ENCODE measurements at places on chromosomes 16 and 17.

DNA sequence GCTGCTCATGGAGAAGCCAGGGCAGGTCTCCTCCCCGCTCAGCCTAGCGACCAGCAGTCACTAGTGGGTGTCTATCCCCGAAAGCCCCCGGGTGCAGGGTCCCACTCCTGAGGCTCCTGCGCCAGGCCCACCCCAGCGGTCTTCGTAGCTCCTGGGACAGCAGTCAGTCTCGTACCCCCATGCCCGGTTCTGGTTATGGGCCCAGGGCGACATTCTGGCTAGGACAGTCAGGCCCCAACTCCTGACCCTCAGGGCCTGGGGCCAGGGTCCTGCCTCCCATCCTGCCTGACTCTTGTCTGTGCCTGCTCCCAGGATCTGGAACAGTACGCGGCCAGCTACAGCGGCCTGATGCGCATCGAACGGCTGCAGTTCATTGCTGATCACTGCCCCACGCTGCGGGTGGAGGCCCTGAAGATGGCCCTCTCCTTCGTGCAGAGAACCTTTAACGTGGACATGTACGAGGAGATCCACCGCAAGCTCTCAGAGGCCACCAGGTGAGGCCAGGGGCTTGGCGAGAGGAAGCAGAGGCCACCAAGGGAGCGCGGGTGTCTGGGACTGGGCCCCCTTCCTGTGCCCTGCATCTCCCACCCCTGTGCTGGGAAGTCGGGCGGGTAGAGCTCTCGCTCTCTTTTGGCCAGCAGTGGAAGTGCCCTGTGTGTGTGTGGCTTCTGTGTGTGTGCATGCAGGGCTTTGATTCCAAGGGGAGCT, 2.0 kb downstream of the GPS1 start:
- no peak for DNase-seq

DNA sequence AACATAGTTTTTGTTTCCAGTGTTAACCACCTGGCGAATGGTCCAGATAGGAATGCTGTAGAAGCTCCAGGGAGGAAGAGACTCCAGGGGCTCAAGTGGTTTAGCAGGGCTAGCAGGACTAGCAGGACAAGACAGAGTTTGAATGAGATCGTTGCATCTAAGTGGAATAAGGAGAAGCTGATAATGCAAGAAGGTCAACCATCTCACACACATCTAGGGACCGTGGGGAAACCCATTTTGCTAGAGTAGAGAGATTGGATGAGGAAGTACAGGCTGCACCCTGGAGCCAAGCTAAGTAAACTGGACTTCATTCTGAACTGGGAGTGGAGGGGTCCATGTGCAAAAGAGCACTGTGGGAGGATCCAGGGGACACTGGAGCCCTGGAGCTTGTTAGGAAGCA, 86.1 kb upstream of the HSBP1 start:
- DNase-seq = peak; percentile 53

GRCh38 chr16:75376475-75377161, 56.7 kb downstream of the CFDP1 start:
- no peak for DNase-seq

DNA sequence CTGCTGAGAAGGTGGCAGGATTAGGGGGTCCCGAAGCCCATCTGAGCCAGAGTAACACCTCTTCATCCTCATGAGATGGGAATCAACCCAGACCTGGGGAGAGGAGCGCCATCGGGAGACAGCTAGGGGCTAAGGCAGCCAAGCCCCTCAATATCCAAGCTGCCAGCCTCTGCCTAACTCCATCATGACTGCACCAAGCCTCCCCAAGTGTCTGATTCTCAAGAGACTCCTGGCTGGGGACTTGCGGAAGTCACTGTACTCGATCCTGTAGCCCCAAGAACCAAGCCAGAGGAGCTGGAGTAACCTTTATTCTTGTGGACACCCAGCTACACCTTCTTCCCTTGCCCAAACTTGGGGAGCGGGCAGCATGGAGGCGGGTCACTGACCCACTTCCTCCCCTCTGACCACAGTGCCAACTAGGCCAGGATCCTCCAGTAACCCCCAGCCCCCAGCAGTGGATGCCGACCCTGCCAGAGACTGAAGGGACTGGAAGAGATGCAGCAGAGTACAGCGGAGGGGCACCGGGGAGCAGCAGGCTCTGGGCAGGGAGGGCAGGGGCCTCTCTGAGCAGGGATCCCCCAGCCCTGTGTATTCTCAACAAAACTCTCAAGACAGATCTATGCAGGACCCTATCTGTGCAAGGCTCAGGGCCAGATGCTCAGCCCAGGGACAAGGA, 13.3 kb downstream of the HDAC5 start:
- DNase-seq = peak; percentile 9

DNA sequence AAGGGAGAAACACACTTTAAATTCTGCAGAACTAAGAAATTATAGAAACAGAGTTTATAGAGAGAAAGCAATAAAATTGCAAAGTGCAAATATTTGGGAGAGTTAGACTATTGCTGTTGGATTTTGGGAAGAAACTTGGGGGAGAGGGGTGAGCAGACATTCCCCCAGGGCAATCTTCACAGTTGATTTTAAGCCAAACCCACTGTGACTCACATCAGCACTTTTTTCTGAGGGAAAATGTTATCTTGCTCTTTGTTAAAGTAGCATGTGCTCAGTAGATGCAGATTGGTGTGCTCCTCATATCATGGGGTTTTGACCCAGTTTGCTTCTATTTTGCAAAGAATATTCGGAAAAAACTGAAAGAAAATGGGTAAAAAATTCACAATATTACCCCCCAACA, 367.6 kb downstream of the CDH11 start:
- DNase-seq = no peak

- DNase-seq = no peak
Observed at GRCh38 chr17:27579897-27580321, 51.1 kb upstream of the LGALS9 start.

DNA sequence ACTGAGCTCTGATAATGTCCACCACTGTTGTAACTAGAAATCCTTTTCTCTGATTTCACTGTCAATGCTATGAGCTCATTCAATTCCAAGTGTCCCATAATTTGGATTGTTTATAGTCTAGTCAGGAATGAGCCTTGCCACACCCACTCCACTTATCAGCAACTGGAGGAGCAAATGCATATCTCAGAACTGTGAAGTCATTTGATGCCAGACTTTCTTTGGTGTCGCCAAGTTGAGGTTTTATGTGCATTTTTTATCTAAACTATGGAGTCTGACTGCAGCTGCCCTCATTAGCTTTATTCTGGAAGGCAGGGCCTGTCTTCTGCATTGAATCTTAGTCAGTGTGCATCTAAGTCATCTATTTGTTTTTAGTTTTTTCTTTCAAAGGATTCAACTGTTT, 361.3 kb downstream of the PMP22 start:
- DNase-seq = no peak

GRCh38 chr16:27785307-27785678, 235.3 kb downstream of the KATNIP start:
- DNase-seq = no peak

DNA sequence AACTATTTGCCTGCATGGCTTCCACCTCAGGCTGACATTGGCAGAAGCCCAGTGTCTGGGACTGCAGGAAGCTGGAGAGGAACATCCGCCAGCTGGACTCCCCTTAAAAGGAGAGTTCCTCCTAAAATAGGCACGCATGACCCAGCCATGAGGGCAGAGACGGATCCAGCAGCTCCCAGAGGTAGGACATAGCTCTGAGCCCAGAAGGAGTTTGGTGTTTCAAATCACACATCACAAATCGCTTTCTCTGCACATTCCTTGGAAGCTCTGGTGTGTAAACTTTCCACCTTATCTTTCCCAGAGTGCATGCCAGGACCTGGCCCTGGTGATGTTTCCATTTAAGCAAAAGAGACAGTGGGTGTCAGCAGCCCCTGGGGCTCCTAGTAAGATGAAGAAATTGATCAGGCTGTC, 231.1 kb upstream of the CDH5 start:
- DNase-seq = peak; percentile 31

DNA sequence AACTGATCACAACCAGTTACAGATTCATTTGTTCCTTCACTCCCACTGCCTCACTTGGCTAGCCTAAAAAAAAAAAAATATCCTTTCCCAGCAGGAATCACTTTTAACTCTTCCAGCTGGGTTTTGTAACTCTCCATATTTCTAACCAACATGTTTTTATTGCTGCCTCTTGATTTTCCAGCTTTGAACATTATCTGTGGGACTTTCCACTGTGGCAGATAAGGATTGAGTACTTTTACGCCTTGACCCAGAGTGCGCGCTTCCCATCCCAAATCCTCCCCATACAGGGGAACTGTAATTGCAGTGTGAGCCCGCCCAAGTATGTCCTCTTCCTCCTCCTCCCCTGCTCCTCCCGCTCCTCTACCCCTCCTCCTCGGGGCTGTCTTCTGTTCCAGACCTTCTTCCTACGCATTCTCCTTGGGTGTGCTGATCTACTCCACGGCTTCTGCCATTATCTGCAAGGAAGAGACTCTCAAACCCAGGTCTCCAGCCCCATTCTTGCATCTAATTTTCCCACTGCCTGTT, 43.4 kb downstream of the CYB5D2 start:
- DNase-seq = no peak

DNA sequence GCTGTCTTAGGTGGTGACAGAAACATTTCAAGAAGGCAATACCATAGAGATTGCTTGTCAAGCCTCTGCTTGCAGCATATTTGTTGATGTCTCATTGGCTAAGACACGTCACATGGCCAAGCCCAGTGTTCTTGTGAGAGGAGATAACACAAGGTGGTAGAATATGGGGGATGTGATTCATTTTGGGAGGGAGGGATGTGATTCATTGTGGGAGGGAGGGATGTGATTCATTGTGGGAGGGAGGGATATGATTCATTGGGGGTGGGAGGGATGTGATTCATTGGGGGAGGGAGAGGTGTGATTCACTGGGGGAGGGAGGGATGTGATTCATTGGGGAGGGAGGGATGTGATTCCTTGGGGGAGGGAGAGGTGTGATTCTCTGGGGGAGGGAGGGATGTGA, 470.5 kb upstream of the SALL1 start:
- DNase-seq = no peak

DNA sequence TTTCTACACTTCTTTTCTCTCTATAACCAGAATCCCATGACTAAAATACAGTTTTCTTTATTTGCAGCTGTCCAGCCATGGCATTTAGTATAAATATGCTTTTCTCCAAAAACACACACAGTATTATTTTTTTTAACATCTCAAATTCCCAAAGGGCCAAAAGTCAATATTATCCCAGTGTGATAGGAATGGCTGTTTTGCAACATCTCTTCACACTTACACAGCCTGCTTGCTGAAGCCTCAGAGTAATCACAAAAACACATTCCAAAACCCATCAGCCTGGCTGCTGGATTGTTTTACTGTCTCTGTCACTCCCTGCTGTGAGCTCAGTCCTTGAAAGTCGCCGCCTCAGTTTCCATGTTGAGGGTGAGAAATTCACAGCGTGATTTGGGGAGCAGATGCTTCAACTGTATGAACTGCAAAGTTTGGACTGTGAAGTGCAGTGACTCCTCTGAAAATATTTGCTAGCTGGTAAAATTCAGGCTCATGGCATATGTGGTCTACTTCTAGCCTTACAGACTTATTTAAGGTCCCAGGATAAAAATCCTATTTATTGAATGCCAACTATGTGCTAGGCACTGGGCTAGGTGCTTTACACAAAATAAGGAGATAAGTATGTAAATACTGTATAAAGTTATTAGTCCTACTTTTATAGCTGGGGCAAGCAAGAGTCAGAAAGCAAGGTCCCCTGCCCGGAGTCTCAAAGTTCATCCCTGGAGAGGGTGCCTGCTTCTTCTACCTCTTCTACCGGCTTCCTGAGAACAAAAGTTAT, 116.5 kb downstream of the SOCS1 start:
- no peak for DNase-seq

- DNase-seq = no peak
Observed at GRCh38 chr17:30831257-30831656, 509 bp upstream of the ATAD5 start.

- no peak for DNase-seq
Observed at GRCh38 chr17:79930062-79930876, 91.0 kb upstream of the CBX4 start.

DNA sequence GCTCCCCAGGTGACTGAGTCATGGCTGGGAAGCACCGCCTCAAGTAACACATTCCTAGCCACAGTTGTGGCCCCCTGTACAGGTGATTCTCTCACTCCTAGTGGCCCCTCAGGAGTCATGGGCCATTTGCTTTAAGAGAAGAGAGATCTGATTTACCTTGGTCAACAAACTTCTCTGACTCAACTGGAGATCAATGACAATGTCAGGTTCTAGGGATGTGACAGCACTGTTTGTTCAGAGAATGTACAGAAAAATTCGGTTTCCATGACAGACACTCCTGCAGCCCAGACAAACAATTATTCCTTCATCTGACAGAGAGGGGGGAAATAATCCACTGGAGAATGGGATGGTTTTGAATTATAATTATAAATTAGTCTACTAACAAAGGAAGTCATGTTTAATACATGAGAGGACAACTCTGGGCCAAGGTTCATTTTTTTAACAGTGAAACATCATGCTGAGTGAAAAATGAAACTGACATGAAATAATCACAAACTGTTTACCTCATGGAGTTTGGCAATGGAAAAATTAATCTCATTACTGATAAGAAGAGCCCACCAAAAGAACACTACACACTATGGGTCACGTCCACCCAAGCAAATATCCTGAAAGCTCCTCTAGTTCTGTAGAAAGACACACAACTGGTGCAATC, 9.7 kb downstream of the ERN1 start:
- DNase-seq = no peak

- DNase-seq = no peak
Observed at GRCh38 chr16:11276896-11277593, 765 bp upstream of the PRM2 start.

- peak; percentile 90 for DNase-seq
Observed at GRCh38 chr16:81451753-81452680, 7.4 kb downstream of the CMIP start.

- DNase-seq = no peak
Observed at GRCh38 chr16:4096509-4096908, 19.7 kb downstream of the ADCY9 start.

- no peak for DNase-seq
Observed at GRCh38 chr17:82034371-82035011, 3.0 kb downstream of the DCXR start.

DNA sequence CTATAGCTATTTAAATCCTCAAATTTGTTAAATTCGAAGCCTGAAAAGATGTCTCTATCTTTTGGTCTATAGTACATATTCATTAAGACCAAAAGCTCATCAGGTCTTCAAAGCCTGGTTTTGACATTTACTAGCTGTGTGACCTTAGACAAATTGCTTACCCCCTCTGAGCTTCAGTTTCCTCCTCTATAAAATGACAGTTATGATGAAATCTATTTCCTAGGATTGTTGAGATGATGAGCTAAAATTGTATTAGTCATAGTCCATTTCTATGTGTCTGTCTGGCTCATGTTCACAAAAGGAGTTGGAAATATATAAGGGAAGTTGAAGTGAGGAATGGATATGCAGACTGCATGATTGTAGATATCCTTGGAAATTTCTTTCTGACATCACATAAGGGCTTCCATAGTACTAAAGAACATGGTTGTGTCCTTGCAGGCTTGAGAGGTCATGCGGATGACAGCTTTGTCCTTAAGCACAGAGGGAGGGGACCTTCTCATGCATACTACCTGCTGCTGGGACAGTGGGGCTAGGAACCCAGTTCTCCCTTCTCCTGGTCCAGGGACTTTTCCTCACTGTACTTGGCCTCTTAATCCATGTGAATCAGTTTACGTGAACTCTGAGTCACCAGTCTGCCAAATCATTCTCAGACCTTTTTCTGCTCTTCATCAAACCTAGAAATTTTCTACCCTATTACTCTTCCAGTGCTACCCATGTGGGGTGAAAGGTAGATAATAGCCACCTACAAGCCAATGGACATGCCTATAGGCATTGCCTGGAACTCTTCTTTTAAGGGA, 487.5 kb upstream of the SALL1 start:
- no peak for DNase-seq

GRCh38 chr16:87593710-87594258, 8.5 kb upstream of the JPH3 start:
- DNase-seq = no peak

GRCh38 chr16:86565644-86566511, 751 bp upstream of the FOXC2 start:
- DNase-seq = no peak

Data from suppressor macrophage (primary cell).